ELR (cell line): ENCODE measurements at places on chromosomes 12 and 14.

DNA sequence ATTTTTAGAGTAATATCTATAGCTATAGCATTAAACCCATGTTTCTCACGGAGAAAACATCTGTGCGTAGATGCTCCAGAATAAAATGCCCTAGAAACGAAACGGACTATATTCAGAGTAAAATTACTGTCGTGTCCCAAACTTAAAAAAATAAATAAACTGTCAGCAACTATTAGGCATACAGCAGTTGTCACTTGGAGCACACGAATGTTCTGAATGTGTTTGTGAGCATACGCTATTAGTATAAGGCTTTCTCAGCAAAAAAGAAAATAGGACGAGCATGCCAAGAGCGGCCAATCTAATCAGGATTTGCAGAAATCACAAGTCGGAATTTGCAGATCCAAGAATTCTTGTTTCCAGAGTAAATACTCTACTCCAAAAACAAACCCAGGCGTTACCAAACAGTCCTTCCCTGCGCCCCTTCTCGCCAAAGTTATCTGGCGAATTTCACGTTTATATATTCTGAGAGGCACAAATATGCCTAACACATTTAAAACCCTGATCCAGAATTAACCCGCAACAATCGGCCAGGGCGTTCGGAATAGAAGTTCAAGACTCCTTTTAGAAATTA is 836 bp downstream of the PTPN21 start:
- DNase-seq, result peak; percentile 29

GRCh38 chr12:54593135-54593534 is 4.7 kb upstream of the PPP1R1A start:
- DNase-seq, result peak; percentile 17

DNA sequence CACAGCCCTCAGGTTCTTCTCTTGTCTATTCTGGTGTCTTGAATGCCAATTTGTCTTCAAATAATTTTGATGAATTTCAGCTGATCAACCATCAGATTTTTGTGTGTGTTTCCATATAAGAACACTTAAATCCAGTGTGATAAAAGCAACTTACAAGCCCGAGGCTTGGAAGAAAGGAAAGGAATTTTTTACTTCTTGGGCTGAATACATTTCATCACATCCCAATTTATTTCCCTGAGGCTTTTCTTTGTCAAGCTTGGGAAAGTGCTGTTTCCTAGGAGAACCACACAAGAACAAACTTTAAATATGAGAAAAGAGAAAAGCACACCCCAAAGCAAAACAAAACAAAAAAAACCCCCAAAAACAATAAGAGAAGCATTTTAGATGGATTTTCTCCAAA is 26.6 kb downstream of the GPRC5D start:
- DNase-seq, result no peak

DNA sequence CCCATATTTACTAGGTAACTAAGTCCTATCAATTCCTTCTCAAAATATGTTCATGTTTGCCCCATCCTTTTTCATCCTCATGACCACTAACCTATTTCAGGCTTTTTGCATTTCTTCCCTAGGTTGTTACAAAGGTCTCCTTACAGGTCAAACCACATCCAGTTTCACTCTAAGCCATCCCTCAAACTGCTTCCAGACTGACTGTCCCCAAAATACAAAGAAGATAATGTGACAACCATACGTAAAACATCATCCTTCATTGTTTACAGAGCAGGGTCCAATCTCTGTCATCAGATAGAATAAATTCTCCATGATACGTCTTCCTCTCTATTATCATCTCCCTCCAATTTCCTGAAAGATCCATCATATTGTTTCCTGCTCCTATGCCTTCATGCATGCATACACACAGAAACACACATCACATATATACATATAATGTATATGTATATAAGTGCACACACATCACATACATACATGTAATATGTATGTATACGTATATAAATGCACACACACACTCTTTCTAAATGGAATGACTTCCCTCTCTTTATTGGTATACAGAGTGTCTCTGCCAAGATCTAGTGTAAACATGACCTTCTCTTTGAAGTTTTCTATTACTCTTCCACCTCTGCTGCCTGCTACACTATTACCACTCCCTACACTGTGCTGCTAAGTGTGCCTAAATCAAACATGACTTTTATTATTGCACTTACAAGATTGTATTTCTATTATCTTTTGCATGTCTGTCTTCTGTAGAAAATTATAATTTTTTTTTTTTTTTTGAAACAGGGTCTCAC is 30.7 kb upstream of the EPS8 start:
- no peak for DNase-seq

GRCh38 chr14:51334566-51334965 is 94.5 kb downstream of the TMX1 start:
- DNase-seq, result no peak

GRCh38 chr12:5904969-5905368 is 40.1 kb downstream of the ANO2 start:
- DNase-seq, result no peak

- DNase-seq, result no peak
Observed at GRCh38 chr14:52545584-52546317, 6.6 kb downstream of the TXNDC16 start.

DNA sequence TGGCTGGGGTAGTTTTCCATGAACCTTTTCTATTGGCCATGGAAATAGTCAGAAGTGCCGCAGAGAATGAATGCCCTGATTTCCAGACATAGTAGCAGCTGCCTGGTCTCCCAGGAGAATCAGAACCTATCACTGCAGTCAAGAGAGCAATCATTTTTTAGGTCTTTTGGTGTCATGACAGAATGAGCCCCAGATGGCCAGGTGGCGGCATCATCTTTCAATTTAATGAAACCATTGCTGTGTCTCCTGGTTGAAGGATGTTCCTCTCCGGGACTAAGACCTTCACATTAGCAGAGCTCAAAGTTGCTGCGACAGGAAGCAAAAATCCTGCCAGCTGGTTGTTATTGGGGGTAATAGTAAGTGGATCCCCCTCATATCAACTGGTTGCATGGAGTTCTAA is 18.8 kb downstream of the TNFAIP2 start:
- DNase-seq, result no peak

DNA sequence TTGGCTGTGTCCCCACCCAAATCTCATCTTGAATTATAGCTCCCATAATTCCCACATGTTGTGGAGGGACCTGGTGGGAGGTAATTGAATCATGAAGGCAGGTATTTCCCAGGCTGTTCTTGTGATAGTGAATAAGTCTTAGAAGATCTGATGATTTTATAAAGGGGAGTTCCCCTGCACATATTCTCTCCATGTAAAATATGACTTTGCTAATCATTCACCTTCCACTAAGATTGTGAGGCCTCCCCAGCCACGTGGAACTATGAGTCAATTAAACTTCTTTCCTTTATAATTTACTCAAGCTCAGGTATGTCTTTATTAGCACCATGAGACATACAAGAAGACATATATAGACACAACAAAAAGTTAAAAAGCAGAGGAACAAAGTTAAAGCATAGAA is 120.0 kb downstream of the CPNE8 start:
- no peak for DNase-seq

GRCh38 chr14:105458010-105458409 is 16.6 kb upstream of the CRIP2 start:
- DNase-seq, result no peak

GRCh38 chr14:105935384-105935783 is 409.0 kb downstream of the TMEM121 start:
- DNase-seq, result no peak

GRCh38 chr12:12230275-12230674 is 36.6 kb downstream of the LRP6 start:
- no peak for DNase-seq

- no peak for DNase-seq
Observed at GRCh38 chr12:49366096-49366651, 1.1 kb upstream of the SPATS2 start.

DNA sequence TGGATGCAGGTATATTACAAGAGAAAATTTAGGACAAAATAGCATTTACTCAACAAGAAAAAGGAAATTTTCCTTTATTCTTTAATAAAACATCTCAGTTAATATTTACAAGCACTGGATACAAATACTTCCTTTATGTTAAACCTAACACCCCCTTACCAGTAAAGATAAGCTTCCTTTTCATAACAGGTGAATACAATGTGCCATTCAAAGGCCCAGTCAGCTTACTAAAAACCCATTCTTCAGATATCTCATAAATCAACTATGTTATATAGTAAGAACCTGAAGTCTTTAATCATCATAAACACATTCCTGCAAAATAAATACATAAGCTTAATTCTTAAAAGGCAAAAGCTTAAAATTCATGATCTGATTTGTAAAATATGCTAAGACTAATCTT is 52.6 kb downstream of the LRP6 start:
- DNase-seq, result no peak

GRCh38 chr14:90968025-90968424 is 92.4 kb downstream of the RPS6KA5 start:
- DNase-seq, result peak; percentile 23

DNA sequence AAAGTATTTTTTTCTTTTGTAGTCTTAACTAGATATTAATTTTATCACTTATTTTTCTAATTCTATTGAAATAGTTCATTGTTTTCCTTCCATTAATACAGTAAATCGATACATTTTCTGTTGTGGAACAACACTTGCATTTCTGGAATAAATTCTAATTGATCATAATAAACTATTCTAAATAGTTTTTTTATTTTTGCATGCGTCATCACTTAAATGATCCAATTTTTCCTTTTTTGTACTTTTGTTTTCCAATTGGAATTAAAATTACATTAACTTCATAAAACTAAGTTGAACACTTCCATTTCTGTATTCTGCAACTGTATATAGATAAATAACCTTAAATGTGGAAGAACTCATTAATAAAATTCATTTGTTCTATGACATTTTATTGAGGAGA is 202.5 kb downstream of the KCNC2 start:
- no peak for DNase-seq

GRCh38 chr14:42541535-42542001 is 934.9 kb downstream of the LRFN5 start:
- DNase-seq, result peak; percentile 65

DNA sequence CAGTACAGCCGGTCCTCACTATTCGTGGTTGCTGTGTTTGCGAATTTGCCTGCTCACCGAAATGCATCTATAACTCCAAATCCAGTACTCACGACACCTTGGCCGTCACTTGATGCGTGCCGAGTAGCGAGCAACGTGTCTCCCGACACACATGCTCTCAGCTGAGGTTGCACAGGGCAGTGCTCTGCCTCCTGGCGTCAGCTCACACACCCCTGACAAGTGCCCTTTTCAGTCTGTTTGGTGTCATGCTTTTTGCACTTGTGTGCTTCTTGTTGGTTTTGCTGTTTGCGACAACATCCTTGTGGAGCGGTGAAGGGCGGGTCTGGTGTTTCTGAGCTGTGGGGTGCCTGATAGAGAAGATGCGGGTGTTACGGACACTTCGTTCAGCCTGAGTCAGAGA is 110.4 kb upstream of the RFLNA start:
- DNase-seq, result no peak

- no peak for DNase-seq
Observed at GRCh38 chr14:103501921-103502669, 20.5 kb downstream of the CKB start.

GRCh38 chr12:79433465-79434072 is 257.2 kb downstream of the PAWR start:
- DNase-seq, result no peak

DNA sequence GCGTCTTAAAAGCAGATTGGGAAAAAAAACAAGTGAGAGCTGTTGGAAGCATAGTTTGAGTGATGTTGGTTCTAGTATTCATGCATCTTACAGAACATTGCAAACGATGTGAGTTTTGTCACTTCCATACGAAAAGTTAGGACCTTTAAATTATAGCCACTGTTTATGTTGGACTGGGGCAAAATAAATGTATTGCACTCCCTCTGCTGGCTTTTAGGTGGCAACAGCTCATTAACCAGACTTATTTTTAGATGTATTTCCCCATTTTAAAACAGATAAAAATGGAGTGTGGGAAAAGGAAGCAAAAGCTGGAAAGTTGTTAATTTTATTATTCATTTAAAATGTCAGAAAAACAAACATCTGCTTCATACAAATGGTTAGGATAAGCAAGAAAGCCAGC is 111.9 kb downstream of the LGR5 start:
- peak; percentile 55 for DNase-seq

DNA sequence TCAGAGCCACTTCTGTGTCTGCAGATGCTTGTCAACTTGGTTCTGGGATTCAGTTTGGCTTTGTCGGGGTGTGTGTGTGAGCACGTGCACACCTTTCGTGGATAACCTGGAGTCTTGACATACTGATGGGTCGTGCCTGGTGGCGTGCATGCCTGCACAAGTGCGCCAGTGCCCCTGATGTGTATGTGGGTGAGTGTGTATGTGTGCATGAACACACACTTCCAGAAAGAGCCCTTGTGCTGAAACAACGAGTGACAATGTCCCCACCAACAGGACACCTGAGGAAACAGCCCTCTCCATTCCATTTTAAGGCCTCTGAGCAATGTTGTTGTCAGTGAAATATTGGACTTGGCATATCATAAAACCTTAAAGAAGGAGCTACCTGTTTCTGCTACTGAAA is 53.9 kb downstream of the SMUG1 start:
- DNase-seq, result no peak

- no peak for DNase-seq
Observed at GRCh38 chr12:108947097-108947496, 67.2 kb downstream of the DAO start.

DNA sequence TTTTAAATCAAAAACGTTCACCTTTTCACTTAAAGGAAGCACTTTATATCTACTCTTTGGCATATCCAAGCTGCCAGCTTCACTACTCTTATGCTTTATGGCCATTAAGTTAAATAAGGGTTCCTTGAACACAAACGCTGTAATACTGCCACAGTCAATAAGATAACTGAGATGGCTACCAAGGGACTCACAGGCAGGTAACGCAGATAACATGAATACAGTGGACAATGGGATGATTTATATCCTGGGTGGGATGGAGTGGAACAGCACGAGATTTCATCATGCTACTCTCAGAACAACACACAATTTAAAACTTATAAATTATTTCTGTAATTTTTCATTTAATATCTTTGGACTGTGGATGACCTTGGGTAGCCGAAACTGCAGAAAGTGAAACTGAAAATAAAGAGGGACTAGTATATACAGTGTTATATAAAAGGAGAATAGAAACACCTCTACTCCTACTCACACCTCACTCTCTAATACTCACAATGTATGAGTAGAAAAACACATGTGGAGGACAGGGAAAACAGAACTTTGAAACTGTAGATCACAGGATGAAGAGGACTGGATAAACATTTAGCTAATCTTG is 367.3 kb downstream of the C12orf50 start:
- peak; percentile 40 for DNase-seq

DNA sequence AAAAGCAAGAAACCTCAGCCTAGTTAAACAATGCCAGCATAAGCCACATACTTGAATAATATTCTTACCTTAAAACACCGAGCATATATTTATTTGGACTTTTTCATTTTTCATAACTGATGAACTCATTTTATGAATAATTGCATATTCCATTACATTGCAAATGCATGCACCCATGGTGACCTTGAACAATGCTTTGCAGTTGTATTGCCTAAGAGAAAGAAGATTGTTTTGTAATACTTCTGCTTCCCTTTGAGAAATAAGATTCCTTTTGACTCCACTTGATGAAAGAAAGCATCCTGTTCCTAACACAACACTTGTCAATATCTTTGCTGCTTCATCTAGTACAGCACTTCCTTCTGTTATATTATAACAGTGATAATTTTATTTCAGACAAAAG is 1182.2 kb downstream of the FLRT2 start:
- no peak for DNase-seq
